ENCODE measurements at places on chromosomes 11 and 22.

DNA sequence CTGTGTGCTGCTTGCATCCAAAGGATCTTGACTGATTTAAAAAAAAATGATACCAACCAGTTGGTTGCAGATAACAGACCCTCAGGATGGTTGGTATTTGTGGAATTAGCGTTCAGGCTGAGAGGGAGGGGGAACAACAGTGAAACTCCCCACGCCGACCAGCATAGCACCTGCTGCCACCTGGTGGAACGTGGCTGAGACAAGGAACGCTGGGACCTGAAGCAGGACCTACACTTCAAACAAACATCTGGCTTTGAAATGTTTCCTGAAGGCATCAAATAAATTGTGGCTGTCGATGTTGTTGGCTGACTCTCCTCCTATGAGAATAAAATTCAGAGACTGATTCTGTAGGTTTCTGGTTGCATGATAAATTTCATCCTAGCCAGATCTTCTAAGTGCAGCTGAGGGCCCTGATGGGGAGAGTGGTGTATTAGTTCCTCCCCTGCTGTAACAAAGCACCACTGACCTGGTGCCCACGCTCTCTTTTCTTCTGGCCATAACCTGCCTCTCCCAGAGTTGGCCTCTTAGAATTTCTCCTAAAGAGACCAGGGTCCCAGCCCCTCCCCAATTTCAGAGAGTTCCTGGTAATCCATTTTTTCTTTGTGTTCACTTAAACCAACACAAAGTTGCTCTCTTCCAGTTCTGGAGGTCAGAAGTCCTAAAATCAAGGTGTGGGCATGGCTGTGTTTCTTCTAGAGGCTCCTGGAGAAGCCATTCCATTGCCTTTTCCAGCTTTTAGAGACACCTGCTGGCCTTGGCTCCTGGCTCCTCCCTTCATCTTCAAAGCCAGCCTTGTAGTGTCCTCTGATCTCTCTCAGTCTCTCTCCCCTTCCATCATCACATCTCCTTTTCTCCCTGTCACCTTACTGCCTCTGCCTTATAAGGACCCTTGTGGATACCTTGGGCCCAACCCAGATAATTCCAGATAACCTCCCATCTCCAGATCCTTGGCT, 17.3 kb downstream of the APOL2 start:
- DNase-seq = peak; percentile 37

GRCh38 chr11:66562907-66563583, 5.4 kb downstream of the CTSF start:
- no peak for DNase-seq

- DNase-seq = no peak
Measured at GRCh38 chr11:19597206-19597605, 115.4 kb upstream of the NAV2 start.

- DNase-seq = no peak
Measured at GRCh38 chr11:79486242-79486984, 45.6 kb upstream of the TENM4 start.

GRCh38 chr11:45057938-45058646, 88.3 kb upstream of the PRDM11 start:
- DNase-seq = no peak

- no peak for DNase-seq
Measured at GRCh38 chr22:29450222-29450621, 11.8 kb downstream of the RFPL1 start.

- DNase-seq = no peak
Measured at GRCh38 chr22:35928285-35928798, 100.3 kb downstream of the RBFOX2 start.

DNA sequence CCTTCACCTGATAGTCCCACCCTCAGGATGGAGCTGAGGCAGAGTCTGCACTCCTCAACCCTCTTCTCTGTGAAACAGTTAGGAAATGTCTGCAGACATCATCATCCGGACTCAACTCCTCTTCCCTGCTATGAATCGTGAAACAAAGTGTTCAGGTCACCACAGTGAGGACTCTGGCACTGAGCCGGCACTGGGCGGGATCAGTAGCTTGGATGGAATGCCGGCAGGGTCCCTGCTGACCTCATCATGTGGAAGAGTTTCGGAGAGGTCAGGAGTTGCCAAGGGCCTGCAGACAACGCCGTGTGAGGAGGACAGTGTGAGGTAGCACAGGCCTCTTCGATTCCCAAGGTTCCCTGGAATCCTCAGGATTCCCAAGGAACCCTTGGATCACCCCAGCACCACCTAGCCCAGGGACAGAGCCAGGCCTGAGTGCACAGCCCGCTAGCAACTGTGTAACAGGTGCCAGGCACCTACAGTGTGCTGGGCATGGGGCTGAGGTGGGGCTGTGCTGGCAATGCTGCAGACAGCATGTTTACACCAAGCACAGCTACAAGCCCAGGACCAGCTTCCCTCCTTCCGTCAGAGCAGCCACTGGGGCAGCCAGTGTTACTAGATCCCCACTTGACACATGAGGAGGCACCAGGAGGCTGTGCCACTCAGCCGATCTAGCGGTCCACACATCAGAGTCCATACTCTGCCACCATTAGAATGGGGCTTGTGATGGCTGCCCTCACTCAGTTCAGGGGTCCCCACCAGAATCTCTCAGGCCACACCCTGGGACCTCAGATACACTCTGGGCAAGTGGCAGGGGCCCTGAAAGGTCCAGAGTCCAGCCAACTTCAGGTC, 693 bp upstream of the LINC01488 start:
- no peak for DNase-seq

GRCh38 chr22:20497426-20497825, 1.8 kb upstream of the KLHL22 start:
- DNase-seq = no peak

- DNase-seq = no peak
Measured at GRCh38 chr11:95999711-96000406, 76.0 kb upstream of the MTMR2 start.

- DNase-seq = no peak
Measured at GRCh38 chr11:102719620-102720277, 5.0 kb downstream of the MMP8 start.

- DNase-seq = no peak
Measured at GRCh38 chr22:19757140-19757984, 3.2 kb upstream of the TBX1 start.

DNA sequence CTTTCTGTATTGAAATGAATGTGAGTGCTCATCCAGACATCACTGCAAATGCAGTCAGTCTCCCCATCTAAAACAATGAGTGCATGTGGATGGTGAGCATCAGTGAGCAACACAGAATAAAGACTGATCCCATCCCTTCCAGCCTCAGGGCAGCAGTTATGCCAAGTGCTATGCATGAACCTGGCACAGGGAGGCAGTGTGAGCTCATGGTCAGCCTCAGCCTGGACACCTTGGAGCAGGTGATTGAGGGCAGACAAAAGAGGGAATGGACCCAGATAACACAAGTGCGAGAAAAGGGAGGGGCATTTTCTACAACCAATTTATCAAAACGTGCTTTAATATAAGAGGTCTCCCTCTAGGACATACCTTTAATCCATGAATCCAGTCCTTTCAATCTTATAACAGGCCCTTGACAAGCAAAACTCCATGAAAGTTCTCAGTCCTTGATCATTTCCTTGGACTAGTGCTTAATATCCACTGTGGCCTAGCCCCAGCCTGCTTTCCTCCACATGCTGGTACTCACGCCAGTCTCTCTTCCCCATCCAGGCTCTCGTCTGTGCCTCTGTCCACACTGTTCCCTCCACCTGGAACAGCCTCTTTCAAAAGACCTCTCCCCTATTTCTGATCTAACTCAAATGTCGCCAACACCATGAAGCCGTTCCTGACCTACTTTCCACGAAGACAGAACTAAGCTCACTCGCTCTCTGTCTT, 50.5 kb upstream of the LRRC55 start:
- no peak for DNase-seq

DNA sequence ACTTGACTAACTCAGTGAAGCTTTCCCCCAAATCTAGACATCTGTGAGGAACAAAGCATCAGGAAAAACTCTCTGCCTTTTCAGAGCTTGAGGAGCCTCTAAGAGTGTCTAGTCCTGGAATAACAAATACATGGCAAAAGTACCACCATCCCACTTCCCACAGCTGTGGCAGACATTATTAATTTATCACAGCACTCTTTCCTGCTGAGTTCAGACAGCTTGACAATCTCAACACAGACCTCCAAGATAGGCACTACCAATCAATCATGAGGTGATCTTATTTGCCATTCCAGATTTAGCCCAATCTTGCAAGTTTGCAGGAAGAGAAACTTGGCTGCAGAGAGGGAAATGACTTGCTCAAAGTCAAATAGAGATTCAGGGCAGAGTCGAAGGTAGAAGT, 202.8 kb downstream of the MN1 start:
- DNase-seq = no peak

DNA sequence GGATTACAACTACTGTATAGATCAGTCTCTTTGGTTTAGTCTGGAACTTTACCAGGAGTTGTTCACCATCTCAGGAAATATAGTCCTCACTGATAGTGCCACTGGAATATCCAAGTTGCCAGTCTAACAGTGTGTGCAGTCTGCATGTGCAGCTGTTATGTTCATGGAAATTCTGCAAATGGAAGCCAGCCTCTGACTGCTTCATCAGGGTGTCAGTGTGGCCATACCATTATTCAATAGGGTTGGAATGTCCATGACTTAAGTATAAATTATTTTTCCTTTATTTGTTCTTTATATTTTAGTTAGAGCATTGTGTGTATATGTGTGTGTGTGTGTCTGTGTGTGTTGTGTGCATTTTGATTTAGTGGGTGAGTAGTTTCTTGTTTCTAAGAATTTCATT, 51.8 kb downstream of the C11orf96 start:
- DNase-seq = no peak

GRCh38 chr11:85665733-85666132, 804 bp upstream of the CREBZF start:
- no peak for DNase-seq
